Esophagus muscularis mucosa (tissue), 4 donors: ENCODE measurements at places on chromosomes 7 and 10. TPM values are rescaled to one million over a fixed set of nuclear protein-coding genes. Genes with fewer than 3 reads are reported as not detected.

Gene CAMK2B
- 0.50 TPM for total RNA-seq

Gene AGR3
- total RNA-seq, result not detected

Gene TBL2
- total RNA-seq, result 52.5 TPM

Gene SYT15
- 6.1 TPM for total RNA-seq

Gene EFCAB10
- total RNA-seq, result not detected

Gene PSD
- total RNA-seq, result 88.0 TPM

Gene OR9A2
- total RNA-seq, result not detected

Gene SPDYE2B
- not detected for total RNA-seq

Gene STEAP2
- 16.1 TPM for total RNA-seq

Gene BRAT1
- 37.7 TPM for total RNA-seq

GRCh38 chr10:121975295-121976086 lies 474 bp upstream of the NSMCE4A start:
- H3K36me3 ChIP-seq, result peaks cover 3% of the 10 kb centered on the region
- peak overlapping the region; percentile 99 for H3K27ac ChIP-seq
- peak overlapping the region; percentile 75 for H3K4me3 ChIP-seq
- DNase-seq, result no peak
- H3K4me1 ChIP-seq, result peaks cover 19% of the 10 kb centered on the region

GRCh38 chr10:122141821-122142640 lies 129.1 kb upstream of the BTBD16 start:
- H3K27me3 ChIP-seq, result no peaks in the 10 kb centered on the region
- peaks cover 7% of the 10 kb centered on the region for H3K36me3 ChIP-seq
- no peak overlapping the region for H3K4me3 ChIP-seq
- H3K4me1 ChIP-seq, result peaks cover 64% of the 10 kb centered on the region
- H3K27ac ChIP-seq, result peak overlapping the region; percentile 86

DNA sequence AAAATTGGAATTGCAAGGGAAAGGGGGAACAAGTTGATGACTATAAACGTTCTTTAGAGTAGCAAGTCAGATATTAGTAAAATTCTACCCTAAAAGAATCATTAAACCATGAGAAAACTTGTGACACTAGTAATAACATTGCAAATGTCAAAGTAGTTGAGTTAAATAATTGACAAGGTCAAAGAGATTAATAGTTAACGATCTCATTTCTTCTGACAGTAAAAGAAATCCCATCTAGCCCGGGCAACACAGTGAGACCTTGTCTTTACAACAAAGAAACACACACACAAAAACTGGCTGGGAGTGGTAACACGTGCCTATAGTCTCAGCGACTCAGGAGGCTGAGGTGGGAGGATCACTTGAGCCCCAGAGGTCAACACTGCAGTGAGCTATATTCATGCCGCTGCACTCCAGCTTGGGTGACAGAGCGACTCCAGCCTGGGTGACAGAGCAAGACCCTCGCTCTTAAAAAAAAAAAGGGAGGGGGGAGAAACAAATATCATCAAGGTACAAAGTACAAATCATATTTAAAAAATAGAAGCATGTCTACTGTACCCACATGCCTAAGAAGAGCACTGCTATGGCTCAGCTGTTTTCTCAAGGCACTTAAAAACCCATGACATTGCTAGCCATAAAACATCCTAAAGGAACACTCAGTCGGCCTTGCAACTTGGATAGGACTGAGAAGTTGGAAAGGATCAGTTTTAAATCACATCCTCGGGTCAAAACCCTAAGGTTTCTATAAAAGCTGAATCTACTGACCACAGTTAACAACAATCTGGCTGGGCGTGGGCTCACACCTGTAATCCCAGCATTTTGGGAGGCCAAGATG lies 401.1 kb downstream of the PARD3 start:
- H3K27ac ChIP-seq, result no peak overlapping the region
- no peaks in the 10 kb centered on the region for H3K4me1 ChIP-seq
- H3K27me3 ChIP-seq, result no peaks in the 10 kb centered on the region
- DNase-seq, result no peak

DNA sequence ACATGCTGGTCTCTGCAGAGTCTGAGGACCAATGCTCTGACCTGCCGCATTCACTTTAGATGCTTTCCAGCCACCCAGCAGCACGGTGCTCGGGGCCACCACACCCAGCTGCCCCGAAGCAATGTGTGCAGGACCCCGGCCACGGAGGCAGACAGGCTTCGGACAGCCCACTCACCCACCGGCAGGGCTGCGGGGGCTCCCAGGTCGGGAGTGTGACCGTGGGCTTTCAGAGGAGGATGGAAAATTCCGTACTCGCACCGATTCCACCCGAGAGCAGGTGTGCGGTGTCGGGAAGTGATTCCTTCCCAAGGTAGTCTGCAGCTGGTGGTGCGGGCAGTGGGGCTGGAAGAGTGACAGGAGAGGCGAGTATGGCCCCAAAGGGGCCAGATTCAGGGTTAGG lies 190.9 kb downstream of the DNAJB6 start:
- H3K27me3 ChIP-seq, result peaks cover 34% of the 10 kb centered on the region
- H3K4me1 ChIP-seq, result no peaks in the 10 kb centered on the region
- no peak overlapping the region for H3K27ac ChIP-seq
- H3K36me3 ChIP-seq, result no peaks in the 10 kb centered on the region

- no peak overlapping the region for H3K27ac ChIP-seq
- DNase-seq, result no peak
Observed at GRCh38 chr10:74078037-74078436, 72.6 kb downstream of the AP3M1 start.

- H3K36me3 ChIP-seq, result no peaks in the 10 kb centered on the region
- no peak overlapping the region for H3K4me3 ChIP-seq
- no peak overlapping the region for H3K27ac ChIP-seq
- no peak for DNase-seq
- no peaks in the 10 kb centered on the region for H3K4me1 ChIP-seq
Observed at GRCh38 chr7:139328375-139328774, 12.8 kb upstream of the FMC1 start.

DNA sequence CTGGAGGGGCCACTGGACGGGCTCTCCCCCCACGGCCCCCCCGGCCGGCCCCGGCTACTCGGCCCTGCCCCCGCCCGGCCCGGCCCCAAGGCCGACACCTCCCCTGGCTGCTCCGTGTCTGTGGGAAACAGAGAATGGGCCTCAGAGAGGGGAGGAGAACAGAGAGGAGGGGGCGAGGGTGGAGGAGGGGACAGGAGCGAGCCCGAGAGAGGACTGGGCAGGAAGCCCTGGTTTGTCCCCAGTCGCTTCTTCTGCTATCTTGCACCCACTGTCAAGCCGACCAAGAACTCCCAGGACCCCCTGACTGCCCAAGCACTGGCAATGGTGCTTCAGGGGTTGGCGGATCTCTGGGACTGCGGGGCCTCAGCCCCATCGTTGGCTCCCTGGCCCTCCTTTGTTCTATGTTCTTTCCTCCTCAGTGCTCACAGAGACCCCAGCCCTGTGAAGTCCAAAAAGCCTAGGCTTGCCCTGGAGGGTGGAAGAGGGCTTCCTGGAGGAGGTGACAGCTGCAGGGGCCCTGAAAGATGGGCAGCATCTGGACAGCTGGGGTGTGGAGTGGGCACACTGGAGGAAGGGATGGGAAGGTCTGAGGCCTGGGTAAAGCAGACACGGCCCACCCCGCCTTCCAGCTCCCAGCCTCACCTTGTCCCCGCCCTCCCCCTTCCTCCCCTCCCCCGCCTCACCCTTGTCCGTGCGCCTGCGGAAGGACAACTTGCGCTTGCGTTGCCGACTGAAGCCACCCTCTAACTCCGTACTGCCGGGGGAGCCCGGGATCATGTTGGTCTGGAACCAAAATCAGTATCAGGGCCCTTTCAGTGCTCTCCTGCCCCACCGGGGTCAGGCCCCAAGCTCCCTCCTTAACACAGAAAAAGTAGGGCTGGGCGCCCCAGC lies 30.1 kb downstream of the KCNH2 start:
- peaks cover 10% of the 10 kb centered on the region for H3K27me3 ChIP-seq
- H3K36me3 ChIP-seq, result peaks cover 59% of the 10 kb centered on the region
- no peak overlapping the region for H3K4me3 ChIP-seq
- peaks cover 24% of the 10 kb centered on the region for H3K4me1 ChIP-seq
- DNase-seq, result no peak

DNA sequence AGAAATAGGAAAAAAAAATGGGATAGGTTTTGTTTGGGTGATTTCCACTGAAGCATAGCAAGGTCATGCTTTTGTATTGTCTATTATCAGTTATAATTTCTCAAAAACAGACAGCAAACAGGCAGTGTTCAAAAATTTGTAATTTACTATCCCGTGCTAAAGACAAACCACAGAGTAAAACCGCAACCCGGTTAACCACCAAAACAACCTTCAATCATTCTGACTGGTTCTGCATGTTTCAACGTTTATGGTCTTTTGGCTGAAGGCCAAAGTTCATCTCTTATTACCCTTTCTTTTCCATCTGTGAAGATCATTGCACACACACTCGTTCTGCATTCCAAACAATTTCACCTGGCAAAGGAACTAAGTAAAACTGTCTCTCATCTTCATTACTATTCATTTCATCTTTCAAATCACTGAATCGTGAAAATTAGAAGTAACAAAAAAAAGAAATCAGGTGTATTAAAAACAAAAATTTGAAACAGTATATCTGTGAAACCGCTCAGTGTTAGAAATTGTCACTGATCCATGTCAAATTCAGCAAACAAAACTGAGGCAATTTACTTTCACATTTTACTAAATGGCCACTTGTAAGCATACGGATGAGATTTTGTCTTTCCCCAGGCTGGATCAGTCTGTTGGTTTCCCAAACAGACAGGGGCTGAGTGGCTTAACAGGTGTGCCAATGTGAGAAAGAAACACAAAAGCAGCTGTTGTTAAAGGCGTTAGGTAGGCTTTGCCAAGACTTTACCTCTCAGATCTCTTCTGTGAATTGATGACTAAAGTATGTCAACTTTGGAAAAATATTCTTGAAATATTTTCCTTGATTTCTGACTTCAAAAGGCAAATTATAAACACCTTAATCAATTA lies 539.6 kb downstream of the CNTNAP2 start:
- no peak overlapping the region for H3K27ac ChIP-seq
- H3K36me3 ChIP-seq, result no peaks in the 10 kb centered on the region
- no peak for DNase-seq
- no peak overlapping the region for H3K4me3 ChIP-seq
- H3K27me3 ChIP-seq, result no peaks in the 10 kb centered on the region

DNA sequence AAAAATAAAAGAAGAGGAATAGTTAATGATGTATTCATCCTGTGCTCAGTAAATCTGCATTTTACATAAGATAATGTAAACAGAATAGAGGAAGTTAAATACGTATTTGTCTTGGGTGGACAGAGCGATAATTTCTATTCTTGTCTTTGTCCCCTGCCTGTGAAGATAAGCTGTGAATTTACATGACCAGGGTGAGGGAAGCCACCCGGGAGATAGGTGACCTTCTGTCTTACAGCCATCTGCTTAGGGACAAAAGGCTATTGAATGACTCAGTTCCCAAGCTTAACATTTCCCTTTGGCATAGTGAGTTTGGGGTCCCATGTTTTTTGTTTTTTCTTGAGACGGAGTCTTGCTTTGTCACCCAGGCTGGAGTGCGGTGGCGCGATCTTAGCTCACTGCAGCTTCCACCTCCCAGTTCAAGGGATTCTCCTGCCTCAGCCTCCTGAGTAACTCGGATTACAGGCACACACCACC lies 88.7 kb upstream of the KCTD7 start:
- H3K4me1 ChIP-seq, result no peaks in the 10 kb centered on the region
- H3K27ac ChIP-seq, result no peak overlapping the region
- H3K4me3 ChIP-seq, result no peak overlapping the region
- peaks cover 59% of the 10 kb centered on the region for H3K36me3 ChIP-seq

- no peaks in the 10 kb centered on the region for H3K4me1 ChIP-seq
- no peak overlapping the region for H3K27ac ChIP-seq
- no peaks in the 10 kb centered on the region for H3K27me3 ChIP-seq
- no peaks in the 10 kb centered on the region for H3K36me3 ChIP-seq
- no peak overlapping the region for H3K4me3 ChIP-seq
Observed at GRCh38 chr10:35271086-35271858, 65.0 kb upstream of the CCNY start.

GRCh38 chr10:132415956-132416355 lies 19.0 kb downstream of the PWWP2B start:
- no peak overlapping the region for H3K4me3 ChIP-seq
- no peak overlapping the region for H3K27ac ChIP-seq
- no peak for DNase-seq

DNA sequence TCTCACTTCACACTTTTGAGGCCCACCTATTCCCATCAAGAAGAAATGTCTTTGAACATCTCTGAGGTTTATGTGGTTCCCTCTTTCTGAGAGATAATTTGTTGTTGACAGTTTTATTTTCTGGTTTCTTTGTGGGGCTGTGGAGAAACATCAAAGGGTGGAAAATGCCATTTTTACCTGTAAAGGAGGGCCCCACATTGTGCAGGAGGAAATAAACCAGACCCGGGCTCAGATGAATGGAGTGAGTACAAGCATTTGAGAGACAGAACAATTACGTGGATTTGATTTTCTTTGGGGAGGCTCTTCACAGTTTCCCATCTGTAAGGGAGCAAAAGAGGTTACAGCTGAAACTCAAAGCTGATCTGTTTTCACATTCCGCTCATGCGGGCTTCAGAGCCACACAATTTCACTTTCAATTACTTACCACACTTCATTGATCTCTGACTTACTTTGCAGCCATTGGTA lies 29.8 kb downstream of the ITPRIP start:
- peak overlapping the region; percentile 50 for H3K27ac ChIP-seq
- H3K4me3 ChIP-seq, result no peak overlapping the region
- peaks cover 88% of the 10 kb centered on the region for H3K4me1 ChIP-seq
- DNase-seq, result no peak

DNA sequence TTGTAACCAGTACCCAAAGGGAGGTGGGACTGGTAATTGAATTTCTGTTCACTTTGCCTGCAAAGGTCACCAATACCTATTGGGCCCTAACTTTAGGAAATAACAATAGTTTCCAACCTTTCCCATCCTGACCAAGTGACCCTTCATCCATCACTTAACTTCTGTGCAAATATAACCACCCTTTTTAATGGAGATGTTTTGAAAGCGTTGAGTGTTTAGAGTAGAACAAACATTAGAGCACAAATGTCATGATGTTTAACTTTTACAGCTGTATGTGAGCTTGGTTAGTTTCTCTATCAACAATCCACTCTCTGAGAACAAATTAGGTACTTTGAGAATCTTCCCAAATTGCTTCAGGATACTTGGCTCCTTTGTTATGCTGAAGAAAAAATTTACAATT lies 66.4 kb downstream of the MET start:
- DNase-seq, result no peak
- no peaks in the 10 kb centered on the region for H3K27me3 ChIP-seq
- H3K4me1 ChIP-seq, result peaks cover 13% of the 10 kb centered on the region
- no peak overlapping the region for H3K4me3 ChIP-seq
- H3K36me3 ChIP-seq, result no peaks in the 10 kb centered on the region

- no peak overlapping the region for H3K4me3 ChIP-seq
- no peaks in the 10 kb centered on the region for H3K36me3 ChIP-seq
- no peaks in the 10 kb centered on the region for H3K4me1 ChIP-seq
- DNase-seq, result peak; percentile 90
Observed at GRCh38 chr7:46651561-46652088, 730.6 kb upstream of the IGFBP3 start.

- no peak overlapping the region for H3K4me3 ChIP-seq
- no peaks in the 10 kb centered on the region for H3K36me3 ChIP-seq
- no peaks in the 10 kb centered on the region for H3K27me3 ChIP-seq
- H3K27ac ChIP-seq, result no peak overlapping the region
- no peak for DNase-seq
- H3K4me1 ChIP-seq, result no peaks in the 10 kb centered on the region
Observed at GRCh38 chr7:30116771-30117170, 18.0 kb upstream of the MTURN start.
